ENCODE measurements at places on chromosomes 1 and 21.

DNA sequence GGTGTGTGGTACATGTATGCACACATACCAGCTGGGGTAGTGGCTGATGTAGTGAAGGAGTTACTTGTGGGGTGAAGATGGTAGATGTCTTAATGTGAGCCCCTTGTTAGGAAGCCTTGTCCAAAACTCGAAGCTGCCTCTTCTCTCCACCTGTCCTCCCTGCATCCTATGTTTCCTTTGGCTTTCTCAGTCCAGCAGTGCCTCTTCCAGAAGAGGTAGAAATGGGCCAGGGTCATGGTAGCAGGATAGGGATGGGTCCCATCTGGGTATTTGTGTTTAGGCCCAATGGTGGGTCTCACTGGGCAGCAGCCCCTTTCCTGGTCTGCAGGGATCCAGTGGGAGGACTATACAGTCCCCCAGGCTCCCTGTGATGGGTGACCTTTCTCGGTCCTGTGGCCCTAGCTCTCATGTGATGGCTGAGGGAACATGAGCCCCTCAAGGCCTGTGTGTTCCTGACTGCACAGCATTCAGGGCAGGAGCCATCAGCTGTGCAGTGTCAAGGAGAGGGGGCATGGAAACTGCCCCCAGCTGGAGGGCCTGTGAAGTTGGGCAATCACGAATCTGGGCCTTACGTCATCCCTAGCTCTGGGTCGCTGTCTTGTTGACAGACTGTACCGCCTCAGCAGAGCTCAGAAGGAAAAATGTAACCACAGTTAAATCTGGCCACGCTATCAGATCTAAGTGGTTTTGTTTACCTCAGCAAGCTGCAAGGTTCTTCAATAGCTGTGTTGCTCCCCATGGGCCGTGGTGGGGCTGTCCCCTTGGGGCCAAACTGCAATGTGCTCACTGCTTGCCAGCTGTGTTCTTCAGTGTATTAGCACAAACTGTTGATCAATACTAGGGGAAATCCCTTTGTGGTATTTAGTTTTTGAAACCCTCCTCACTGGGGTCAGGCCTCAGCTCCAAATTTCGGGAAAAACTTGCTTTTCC lies 82.7 kb downstream of the NOS1AP start:
- no peak for DNase-seq

DNA sequence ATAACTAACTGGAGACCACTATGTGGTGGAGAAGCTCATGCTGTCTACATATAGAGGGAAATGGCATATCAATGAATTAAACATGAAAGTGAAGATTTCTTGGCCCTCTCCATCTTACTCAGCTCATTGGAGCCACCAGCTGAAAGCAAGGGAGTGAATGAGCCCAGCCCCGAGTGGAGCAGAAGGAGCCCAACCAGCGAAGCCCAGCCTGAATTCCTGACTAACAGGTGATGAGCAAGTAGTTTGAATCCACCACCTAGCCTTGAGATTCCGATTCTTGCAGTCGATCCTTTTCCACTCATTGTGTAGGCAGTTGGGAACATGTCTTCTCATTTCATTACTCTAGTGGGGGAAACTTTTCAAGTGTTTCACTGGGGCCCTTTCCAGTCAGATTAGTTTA lies 18.6 kb upstream of the ST6GALNAC3 start:
- DNase-seq: no peak

GRCh38 chr1:5753549-5754421 lies 238.4 kb downstream of the NPHP4 start:
- DNase-seq: no peak

GRCh38 chr1:158813164-158813563 lies 18.0 kb upstream of the MNDA start:
- no peak for DNase-seq

- DNase-seq: no peak
Measured at GRCh38 chr1:59738591-59739015, 76.1 kb upstream of the HOOK1 start.

DNA sequence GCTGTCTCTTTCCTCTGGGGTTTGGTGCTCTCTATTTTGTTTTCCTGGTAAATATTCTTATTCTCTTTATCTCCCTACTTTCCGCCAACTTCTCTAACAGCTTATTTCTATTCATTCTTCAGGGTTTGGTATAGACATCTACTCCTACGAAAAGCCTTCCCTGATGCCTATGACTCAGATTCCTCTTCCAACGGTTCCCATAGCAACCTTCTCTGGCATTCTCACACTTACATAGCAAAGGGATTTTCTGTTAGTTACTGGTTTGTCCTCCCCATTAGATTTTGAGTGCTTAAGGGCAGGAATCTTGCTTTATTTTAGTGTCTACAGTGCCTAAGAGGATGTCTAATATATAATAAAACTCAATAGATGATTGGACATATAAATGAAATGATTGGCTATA lies 407.6 kb upstream of the DEPDC1 start:
- DNase-seq: no peak

- DNase-seq: no peak
Measured at GRCh38 chr21:43355925-43356289, 71.0 kb downstream of the SIK1 start.

- no peak for DNase-seq
Measured at GRCh38 chr21:42836767-42837301, 42.5 kb downstream of the WDR4 start.

- no peak for DNase-seq
Measured at GRCh38 chr1:4084048-4084431, 184.0 kb upstream of the C1orf174 start.

DNA sequence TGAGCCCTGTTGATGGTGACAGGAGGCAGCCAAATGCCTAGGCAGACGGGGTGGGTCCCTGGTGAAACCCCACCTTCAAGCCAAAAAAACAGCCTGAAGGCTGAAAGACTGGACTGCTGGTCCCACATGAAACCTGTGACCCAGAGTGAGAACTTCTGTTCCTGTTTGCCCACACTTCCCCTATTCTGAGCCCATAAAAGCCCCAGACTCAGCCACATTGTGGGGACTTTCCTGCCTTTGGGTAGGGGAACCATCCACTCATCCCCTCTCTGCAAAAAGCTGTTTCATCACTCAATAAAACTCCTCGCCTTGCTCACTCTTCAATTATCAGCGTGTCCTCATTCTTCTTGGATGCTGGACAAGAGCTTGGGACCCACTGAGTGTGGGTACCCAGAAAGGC lies 25.2 kb downstream of the HTR6 start:
- DNase-seq: no peak

- no peak for DNase-seq
Measured at GRCh38 chr21:28821276-28822122, 171.2 kb downstream of the LTN1 start.

DNA sequence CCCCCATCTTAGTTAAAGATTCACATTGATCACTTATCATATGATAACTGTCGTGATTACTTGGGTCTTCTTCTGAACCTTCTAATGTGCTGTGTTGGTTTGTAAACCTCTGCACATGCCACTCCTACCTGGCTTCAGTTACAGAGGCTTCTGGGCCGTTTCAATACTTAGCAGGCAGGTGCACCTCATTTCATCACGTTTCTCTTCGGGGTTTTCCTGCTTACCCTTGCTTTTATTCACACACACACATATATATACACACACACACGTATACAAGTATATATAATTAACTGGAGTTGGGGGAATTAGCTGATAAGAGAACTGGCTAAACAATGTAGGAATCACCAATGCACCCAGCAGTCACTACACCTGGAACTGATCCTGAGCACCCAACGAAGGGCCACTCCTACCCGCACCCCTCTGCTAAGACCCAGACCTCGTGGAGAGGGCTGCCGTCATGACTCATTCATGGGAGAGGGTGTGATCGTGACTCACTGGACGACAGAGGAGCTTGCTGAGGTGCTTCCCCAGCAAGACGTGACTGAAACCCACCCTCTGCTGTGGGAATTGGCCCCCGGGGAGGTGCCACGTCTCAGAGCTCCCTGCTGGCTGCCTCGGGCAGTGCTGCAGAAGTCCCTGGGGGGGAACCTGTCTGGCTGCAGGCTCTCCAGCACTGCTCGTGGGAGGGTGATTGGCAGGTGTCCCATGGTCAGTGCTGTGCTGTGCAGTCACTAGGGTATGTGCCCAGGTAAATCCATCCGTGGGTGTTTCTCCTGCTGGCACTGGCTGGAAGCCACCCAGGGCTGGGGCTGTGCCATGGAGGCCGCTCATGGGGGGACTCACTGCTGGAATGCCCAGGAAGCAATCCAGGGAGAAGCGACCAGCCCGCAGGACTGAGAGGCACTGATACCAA lies 166.6 kb downstream of the DYRK1A start:
- DNase-seq: no peak

DNA sequence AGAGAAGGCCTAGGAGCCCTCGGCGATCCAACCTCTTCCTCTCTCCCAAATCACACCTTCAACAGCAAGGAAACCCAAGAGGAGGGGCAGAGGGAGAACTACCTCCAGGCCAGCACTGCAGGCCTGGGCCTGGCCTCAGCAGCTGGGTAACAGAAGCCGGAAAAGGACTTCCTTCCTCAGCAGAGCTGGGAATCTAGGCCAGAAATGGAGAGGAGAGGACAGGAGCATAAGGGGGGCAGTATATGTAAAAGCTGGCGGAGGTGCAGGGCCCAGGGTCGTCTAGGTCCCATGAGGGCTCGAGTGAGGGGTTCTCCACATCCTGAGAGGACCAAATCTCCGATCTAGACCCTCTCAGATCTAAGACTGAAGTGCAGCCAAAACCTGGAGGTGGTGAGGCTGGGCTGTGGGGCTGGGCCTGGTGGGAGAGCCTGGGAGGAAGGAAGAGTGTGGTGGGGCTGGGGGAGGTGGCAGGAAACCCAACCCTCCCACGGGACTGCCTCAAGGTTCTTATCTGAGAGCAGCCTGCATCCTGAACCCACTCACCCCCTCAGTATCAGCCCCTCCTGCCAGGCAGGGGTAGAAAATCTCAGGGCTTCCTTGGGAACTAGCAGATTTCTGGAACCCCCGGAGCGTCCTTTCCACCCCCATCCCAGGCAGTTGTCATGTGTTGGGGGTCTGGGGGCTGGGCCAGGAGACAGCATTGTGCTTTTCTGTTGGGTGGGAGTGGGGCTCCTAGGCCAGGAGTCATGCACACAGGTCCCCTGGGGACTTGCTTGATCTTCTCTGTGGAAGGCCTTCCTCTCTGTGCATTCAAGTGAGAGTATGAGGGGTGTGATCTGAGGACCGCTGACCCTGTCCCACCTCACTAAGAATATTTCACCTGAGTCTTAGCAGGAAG lies 33.0 kb downstream of the PIK3C2B start:
- DNase-seq: no peak

DNA sequence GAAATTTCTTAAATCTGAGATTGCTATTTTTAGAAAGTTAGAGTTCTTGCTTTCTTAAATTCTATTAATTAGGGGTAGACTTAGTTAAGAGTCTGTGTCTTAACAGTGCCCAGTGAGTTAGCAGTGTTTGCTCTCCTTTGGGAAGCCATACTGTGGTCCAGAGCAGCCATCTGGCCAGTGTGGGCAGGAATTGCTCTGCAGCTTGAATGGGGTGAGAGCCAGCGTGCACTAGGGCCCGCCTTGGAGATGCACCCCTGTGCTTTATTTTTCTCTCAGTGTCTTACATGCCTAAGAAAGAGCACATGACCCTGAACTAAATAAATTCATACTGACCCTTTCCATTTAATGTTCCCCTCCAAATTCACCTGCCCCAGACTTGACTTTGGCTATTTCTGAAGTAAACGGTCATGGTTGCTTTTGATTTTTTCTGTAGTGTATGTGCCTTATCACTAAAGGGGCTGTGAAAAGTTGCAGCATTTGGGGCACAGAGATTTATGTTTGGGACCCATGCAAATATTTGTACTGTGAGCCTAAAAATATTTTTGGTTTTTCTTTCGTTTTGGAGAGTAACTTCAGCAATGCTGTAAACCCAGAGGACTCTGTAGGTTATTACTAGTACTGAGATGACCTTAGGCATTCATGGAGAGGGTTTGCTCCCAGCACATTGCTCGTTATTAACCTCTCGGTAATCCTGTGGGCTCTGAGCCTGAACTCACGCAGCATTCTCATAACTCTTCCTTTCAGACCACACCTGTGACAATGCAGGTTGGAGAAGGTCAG lies 21.3 kb upstream of the KCNQ4 start:
- DNase-seq: no peak

DNA sequence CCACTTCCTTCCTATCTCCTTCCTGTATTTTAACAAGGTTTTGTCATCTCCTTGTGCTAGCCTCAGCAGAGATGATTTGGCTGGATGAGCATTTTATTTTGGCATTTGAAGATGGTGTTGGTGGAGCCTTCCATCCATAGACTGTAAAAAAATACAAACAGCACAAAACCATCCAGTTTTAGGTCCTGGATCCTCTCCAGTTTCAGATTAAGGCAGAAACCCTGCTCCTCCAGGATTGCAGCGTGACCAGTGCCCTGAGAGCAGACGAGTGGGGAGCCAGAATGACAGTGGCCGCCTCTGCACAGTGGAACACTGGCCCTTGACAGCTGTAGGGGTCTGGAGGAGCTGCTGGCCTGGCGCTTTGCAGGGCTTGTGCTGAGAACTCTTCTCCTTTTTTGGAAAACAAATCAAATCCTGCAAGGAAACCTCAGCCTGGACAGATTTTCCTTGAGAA lies 72.2 kb upstream of the GADD45A start:
- no peak for DNase-seq

GRCh38 chr21:38869946-38870345 lies 64.2 kb downstream of the ETS2 start:
- DNase-seq: no peak

- DNase-seq: peak; percentile 20
Measured at GRCh38 chr1:180229483-180230415, at the start of gene LHX4. LHX4 (plus strand) TSS chr1:180230264; CDS start chr1:180230530, 266 bp downstream.

- DNase-seq: no peak
Measured at GRCh38 chr1:239538239-239538988, 152.0 kb downstream of the CHRM3 start.

DNA sequence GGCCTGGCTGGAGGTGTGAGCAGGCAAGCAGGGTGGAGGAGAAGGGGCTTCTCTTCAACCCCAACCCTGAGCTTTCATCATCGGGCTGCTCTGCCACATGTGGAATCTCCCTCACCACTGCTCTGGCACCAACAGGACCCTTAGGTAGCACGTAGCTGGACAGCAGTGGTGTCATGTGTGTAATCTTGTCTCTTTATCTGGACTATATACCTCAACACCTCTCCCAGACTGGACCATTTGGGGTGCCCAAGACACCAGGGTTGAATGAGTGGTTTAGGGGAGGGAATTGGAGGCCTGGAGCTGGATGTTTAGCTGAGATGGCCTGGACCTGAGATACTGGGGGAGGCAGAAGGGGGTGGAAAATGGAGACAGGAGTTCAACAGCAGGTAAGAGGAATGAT lies 63.0 kb downstream of the UBE2T start:
- DNase-seq: no peak

DNA sequence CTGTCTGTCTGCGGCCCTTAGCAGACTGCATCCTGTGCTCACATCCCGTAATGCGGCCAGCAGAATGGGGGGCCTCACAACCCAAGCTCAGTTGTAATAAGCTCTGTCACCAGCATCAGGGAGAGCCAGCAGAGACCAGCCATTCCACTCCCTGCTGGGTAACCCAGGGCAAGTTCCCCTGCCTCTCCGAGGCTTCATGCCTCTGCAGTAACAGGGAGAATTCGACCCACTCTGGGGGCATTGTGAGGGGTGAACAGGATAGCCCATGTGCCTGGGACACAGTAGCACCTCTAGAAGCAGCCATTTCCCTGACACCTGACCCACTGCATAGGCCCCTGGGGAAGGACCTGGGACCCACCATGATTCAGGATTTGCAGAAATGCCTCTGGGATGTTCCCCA lies 461.2 kb downstream of the MATN1 start:
- DNase-seq: no peak

GRCh38 chr1:204383163-204383904 lies 23.6 kb upstream of the PLEKHA6 start:
- DNase-seq: no peak

GRCh38 chr1:24294716-24295371 lies 24.3 kb upstream of the GRHL3 start:
- no peak for DNase-seq

GRCh38 chr1:172843444-172843843 lies 184.5 kb downstream of the FASLG start:
- no peak for DNase-seq

GRCh38 chr1:52654063-52654462 lies 21.1 kb downstream of the SHISAL2A start:
- no peak for DNase-seq
